ENCODE measurements at places on chromosomes 4 and X. TPM values are rescaled to one million over a fixed set of nuclear protein-coding genes. Genes with fewer than 3 reads are reported as not detected.

Gene ABLIM2
- 0.14 TPM for total RNA-seq

Gene MEPE
- not detected for total RNA-seq

Gene RADX
- total RNA-seq = 1.00 TPM

Gene CT83
- total RNA-seq = not detected

Gene HNRNPDL
- 99.0 TPM for total RNA-seq

Gene SSX3
- not detected for total RNA-seq

Gene GAB3
- total RNA-seq = 5.0 TPM

Gene PPP2R3B
- total RNA-seq = 10.1 TPM

Gene RNF212
- 0.28 TPM for total RNA-seq

Gene KCNIP4
- not detected for total RNA-seq

Gene USP17L12
- total RNA-seq = not detected

Gene UGT2B15
- not detected for total RNA-seq

Gene TXK
- total RNA-seq = not detected

Gene RASL11B
- total RNA-seq = 0.28 TPM

Gene GAGE12E
- total RNA-seq = not detected

Gene PF4V1
- total RNA-seq = 51.0 TPM

Gene TMEM31
- 0.14 TPM for total RNA-seq

Gene FAT4
- 8.1 TPM for total RNA-seq

Gene DCUN1D4
- total RNA-seq = 62.2 TPM

Gene MTCP1
- total RNA-seq = 24.9 TPM
